ENCODE measurements at places on chromosomes 4 and X.

GRCh38 chr4:103118166-103118565 is 18.5 kb upstream of the BDH2 start:
- DNase-seq: no peak

DNA sequence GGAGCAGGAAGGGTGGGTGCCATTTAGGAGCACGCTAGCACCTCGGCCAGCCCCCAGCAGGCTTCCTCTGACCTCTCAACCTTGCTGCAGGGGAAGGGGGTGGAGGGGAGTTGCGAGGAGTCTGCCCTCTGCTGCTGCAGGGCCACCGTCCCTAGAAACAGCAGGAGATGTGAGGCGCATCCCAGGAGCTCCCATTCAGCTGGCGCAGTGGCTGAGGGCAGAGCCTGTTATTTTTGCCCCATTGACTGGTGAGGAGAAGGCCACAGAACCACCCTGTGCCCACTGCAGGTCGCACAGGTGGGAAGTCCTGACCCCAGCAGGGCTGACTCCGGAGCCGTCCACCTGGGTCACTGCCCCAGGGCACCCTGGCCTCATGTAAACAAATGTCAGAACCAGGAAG is 8.0 kb downstream of the PDE6B start:
- no peak for DNase-seq

- DNase-seq: no peak
Measured at GRCh38 chrX:15448010-15448639, 45.0 kb downstream of the PIR start.

DNA sequence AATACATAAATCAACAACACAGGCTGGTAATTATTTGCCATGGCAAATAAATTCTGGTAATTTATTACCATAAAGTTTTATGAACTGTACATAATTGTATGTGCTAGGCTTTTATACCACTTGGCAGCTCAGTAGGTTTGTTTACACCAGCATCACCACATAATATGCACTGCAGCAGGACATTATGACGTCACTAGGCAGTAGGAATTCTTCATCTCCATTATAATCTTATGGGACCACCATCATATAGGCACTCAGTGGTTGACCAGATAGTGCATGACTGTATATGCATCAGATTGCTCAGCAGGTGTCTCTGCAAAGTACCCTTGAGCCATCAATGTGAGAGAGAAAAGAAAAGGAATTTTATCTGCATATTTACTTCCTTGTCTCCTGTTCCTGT is 295.4 kb downstream of the CFAP47 start:
- DNase-seq: no peak

All from Kasumi-1 (cell line).